Hindlimb muscle (tissue), 1 donor: ENCODE measurements at places on chromosomes 7 and 10. TPM values are rescaled to one million over a fixed set of nuclear protein-coding genes. Genes with fewer than 3 reads are reported as not detected.

The AOAH gene
- 4.5 TPM for polyA plus RNA-seq

The DLD gene
- polyA plus RNA-seq = 77.9 TPM

DNA sequence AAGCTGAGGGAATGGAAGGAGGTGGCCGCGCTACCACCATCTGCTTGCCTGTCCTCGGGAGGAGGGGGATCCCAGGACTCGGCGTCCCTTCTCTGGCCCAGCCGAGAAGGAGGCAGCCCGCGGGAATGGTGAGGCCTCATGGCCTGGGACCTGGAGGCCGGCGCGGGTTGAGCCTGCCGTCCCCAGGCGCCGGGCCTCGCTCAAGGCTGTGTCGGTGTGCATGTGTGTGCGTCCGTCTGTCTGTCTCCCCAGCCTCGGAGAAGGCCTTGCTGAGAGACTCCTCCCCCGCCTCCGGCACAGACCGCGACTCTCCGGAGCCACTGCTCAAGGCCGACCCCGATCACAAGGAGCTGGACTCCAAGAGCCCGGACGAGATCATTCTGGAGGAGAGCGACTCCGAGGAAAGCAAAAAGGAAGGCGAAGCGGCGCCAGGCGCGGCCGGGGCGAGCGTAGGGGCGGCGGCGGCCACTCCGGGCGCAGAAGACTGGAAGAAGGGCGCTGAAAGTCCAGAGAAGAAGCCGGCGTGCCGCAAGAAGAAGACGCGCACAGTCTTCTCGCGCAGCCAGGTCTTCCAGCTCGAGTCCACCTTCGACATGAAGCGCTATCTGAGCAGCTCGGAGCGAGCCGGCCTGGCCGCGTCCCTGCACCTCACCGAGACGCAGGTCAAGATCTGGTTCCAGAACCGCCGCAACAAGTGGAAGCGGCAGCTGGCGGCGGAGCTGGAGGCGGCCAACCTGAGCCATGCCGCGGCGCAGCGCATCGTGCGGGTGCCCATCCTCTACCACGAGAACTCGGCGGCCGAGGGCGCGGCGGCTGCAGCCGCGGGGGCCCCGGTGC, 1.3 kb downstream of the HMX3 start:
- DNase-seq = no peak

The UBTD1 gene
- 17.1 TPM for polyA plus RNA-seq

The ZNF425 gene
- polyA plus RNA-seq = 4.5 TPM

DNA sequence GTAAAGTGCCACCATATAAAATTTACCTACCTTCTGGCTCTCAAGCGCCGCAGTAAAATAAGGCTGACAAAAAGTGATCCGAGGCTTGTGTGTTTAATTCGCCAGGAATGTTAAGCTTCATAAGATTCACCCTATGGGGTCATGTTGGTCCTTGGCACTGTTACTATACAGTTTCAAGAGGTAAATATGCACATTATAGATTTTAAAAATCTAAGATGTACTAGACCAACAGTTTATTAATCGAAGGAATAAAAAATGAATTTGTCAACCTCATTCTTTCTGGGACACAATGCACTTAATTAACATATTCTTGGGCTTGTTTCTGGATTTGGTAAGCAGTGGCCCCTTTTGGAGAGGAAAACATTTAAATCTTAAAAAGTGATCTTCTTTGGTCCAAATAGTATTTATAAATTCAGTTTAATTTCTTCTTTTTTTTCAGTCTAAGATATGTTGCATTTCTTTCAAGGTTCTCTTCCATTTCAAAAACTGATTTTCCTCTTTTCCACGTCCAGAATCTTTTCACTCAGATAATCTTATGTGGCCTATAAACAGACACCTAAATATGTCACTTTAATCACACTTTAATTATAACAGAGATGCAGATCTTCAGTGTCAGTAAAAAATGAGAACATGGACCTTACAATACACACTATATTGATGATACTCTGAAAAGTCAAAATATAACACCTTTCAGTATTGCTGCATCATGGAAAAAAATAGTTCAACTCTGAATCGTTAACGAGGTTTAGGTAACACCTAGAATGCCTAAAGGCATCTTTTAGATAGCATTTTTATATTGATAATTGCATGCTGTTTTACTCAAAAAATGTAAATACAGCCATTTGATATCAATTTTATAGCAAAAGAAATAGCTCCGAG, 3.8 kb upstream of the SKIDA1 start:
- no peak for DNase-seq

- DNase-seq = no peak
Observed at GRCh38 chr10:43293677-43294057, 26.8 kb upstream of the RASGEF1A start.

DNA sequence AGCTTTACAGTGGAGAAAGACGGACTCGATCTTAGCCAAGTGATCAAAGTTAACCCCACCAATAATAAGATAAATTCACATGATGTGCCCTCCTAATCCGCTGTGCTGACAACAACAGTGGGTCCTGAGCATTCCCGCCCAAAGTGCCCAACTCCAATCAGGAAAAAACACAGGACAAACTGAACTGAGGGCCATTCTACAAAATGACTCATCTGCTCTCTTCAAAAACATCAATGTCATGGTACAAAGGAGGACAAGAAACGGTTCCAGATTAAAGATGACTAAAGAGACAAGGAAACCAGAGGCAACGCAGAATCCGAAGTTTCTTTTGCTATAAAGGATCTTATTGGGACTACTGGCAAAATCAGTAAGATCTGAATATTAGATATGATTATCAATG, 79.4 kb downstream of the CTBP2 start:
- no peak for DNase-seq

The PPP1R3C gene
- polyA plus RNA-seq = 134 TPM

DNA sequence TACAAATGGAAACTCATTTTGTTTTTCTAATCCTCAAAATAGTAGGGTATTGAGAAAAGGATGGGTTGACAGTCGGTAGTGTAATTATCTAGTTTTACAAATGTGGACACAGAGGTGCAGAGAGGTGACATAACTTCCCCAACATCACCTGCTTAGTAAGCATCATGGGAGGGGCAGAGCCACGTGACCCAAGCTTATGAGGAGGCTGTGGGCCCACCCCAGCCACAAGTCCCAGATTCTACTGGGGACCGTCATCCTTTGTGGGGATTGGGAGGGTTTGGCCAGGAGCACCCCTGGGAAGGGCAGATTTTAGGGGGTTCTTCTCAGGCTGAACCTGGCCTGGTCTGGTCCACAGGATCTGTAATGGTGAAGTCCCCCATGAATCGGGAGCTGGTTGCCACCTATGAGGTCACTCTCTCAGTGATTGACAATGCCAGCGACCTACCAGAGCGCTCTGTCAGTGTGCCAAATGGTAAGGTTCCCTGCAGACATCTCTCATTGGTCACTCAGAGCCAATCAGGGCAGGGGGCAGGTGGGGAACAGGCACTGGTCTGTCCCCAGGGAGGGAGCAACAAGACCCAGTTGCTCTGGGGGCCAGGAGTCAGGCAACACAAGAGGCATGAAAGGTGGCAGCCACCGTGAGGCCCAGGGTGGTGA, 23.6 kb upstream of the VSIR start:
- no peak for DNase-seq

GRCh38 chr7:79563821-79564522, 110.5 kb upstream of the MAGI2 start:
- DNase-seq = no peak

DNA sequence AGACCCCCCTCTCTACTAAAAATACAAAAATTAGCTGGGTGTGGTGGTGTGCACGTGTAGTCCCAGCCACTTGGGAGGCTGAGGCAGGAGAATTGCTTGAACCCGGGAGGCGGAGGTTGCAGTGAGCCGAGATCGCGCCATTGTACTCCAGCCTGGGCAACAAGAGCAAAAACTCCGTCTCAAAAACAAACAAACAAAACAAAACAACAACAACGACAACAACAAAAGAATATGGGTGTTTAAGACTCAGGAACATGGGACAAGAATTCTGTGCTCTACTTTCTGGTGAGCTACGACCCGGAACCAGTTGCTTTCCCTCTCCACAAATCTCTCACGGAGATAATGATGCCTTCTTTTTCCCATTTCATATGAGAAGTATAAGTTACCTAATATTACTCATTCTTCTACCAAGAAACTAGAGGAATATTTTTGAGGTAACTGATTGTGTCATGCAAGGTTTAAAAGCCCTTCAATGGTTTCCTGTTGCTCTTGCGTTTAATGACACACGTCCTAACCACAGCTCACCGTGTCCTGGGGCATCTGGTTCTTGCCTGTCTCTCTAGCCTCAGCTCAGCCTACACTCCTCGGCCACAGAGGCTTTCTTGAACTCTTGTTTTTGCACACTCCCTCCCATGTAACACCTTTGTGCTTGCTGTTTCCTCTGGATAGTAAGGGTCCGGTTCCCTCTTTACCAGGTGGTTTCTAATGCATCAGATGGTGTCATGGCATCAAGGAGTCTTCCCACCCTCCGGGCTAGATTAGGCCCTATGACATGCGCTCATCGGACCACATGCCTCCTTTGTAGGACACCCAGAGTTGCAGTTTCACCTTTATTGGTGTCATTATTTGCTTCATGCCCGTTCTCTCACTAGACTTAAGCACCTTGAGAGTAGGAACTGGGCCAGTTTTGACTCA, 67.5 kb downstream of the PFKFB3 start:
- DNase-seq = no peak

GRCh38 chr7:23205909-23206767, 24.3 kb downstream of the NUP42 start:
- peak; percentile 48 for DNase-seq

The DNAJC12 gene
- 7.1 TPM for polyA plus RNA-seq

DNA sequence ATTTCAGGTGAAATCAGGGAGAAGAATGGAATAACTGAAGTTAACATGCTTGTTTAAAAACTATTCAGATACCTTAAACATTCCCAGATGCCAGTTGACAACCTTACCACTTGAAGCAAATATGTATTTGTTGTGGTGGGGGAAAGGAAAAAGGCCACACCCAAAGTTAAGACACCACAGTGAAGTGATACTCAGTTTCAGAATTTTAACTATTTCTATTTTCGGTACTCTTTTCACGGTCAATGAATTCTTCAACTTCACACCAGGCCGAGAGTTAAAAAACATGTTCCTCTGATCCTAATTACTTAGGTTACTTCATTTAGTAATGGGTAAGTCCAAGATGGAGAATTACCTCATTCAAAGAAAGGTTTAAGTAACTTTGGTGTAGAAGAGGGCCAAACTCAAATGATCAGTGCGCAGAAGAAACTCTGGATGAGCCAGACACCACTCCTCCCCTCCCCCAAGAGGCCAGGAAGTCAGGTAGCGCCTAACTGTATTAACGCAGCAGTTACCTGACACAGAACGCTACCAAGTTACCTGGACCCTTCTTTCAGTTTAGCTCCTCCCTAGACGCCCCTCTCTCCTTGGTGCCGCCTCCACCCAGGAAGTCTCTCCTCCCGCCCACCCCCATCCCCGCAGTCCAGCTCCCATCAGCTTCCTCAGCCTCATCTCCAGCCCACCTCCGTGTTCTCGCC, 700 bp downstream of the MTPN start:
- no peak for DNase-seq

DNA sequence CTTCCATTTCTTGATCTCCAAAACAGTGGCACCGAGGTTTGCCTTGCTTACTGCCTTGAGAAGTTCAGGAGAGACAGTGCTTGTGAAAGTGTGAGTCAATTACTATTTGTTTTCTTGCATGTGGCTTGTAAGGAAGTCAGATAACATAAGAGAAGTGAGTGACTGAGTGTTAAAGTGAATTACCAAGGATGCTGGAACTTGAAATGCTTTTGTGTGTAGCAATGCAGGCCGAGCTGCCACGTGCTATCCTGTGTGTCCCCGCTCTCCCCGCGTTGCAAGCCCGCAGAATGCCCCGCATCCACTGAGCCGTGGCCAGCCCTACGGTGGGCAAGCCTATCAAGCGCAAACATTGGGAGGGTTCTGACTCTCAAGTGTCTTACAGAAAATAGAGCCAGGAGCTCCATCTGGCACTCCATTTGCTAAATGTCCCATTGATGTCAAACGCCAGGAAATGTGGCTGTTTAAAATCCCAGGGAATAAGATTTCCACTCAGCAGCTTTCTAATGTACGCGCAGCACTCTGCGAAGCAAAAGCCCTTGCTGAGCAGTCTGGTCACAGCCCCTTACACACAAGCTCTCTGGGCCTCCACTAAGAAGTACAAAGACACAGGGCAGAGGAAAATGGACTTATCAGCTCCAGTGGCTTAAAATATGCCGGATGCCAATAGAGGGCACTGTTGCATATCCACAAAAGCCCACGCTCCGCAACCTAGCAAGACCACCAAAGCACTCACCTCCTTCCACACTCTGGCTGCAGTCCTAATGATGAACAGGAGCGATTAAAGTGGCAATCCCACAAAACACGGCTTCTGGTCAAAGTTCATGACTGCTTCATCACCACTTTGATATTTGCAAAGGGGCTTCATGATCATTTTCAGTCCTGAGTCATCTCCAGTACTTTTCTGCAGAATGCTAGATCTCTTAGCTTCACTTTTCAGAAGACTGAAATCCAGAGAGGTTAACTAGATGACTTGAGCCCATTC, 158.0 kb upstream of the ITGB1 start:
- no peak for DNase-seq

DNA sequence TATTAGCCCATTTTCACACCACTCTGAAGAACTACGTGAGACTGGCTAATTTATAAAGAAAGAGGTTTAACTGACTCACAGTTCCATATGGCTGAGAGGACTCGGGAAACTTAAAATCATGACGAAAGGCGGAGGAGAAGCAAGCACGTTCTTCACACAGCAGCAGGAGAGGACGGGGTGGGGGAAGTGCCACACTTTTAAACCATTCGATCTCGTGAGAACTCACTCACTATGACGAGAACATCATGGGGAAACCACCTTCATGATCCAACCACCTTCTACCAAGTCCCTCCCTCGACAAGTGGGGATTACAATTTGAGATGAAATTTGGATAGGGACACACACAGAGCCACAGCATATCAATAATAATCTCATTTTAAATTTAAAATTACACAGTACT, 80.2 kb downstream of the VWDE start:
- no peak for DNase-seq

- DNase-seq = no peak
Observed at GRCh38 chr7:96313940-96314339, 8.0 kb downstream of the SLC25A13 start.

DNA sequence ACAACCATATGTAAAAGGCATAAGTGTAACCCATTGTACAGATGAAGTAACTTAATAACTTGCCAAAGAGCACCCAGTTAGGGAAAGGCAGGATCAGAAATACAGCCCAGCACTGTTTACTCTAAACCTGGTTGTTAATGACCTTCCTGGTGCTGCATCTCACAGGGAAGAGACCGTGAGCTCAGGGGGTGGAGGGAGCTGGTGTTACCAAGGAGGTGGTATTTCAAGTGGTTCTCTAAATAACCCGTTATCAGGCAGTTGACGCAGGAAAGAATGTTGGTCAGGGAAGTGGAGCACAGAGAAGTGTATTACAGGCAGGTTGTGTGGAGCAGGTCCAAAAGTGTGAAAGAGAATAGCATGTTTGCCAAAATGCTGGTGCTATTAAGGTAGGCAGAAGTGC, 4.4 kb upstream of the ST7 start:
- no peak for DNase-seq

- no peak for DNase-seq
Observed at GRCh38 chr10:112221545-112221944, 38.0 kb upstream of the GPAM start.

The ARMH3 gene
- 15.2 TPM for polyA plus RNA-seq
